ENCODE measurements at places on chromosomes 5 and 9. TPM values are rescaled to one million over a fixed set of nuclear protein-coding genes. Genes with fewer than 3 reads are reported as not detected.

- DNase-seq, result no peak
Measured at GRCh38 chr9:96321515-96321914, 19.5 kb upstream of the HSD17B3 start.

GRCh38 chr5:137061382-137061781, 437.7 kb downstream of the SPOCK1 start:
- no peak for DNase-seq

DNA sequence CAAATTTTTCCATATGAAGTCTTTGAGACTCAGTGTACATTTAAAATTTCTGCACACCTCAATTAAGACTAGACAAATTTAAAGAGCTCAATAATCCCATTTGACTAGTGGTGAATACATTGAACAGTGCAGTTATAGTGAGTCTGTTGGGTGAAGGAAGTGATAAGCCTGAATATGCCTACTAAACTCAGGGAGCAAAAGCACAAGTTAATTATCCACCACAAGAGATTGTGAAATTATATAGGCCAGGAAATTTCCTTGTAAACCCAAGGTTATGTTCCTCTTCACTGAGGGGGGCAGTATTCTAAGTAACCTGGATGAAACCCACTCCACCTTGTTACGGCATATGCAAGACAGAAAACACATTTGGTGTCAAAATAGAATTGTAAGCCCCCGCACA, 612.9 kb upstream of the DAB2 start:
- no peak for DNase-seq

- no peak for DNase-seq
Measured at GRCh38 chr9:73243078-73243477, 91.4 kb downstream of the ANXA1 start.

DNA sequence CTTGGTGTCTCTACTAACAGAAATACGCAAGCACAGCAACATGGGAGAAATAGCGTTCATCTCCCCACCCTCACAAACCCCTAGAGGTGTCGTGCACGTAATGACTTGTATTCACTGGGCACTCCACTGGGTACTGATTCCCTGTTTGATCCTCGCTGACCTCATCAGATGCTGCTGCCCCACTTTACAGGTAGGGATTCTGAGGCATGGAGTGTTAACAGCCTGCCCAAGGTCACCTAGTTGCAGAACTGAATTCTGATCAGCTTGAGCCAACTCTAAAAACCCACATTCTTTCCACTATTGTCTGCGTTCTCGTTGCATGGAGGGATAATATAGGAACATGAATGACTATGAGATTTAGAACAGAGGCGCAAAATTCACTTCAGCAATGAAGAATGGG, 96.3 kb downstream of the TRIO start:
- no peak for DNase-seq

DNA sequence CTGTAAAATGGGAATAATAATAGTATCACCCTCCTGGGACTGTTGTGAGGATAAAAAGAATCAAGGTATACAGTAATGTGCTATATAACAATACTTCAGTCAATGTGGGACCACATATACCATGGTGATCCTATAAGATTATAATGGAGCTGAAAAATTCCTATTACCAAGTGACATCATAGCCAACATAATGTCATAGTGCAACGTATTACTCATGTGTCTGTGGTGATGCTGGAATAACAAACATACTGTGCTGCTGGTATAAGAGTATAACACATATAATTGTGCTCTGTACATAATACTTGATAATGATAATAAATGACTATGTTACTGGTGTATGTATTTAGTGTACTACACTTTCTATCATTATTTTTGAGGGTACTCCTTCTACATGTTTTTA, 38.1 kb downstream of the LIFR start:
- no peak for DNase-seq

- peak; percentile 40 for DNase-seq
Measured at GRCh38 chr9:83622939-83623678, at the start of gene IDNK. Gene IDNK (plus strand): TSS chr9:83623143. CDS start chr9:83623172, 29 bp downstream.

GRCh38 chr9:4639420-4639819, 22.7 kb upstream of the PLPP6 start:
- no peak for DNase-seq

The SRA1 gene
- total RNA-seq, result 32.6 TPM

The IFNA13 gene
- total RNA-seq, result not detected

GRCh38 chr9:98922721-98923435, 20.8 kb upstream of the COL15A1 start:
- no peak for DNase-seq

The PRLR gene
- total RNA-seq, result 80.6 TPM

The INSL4 gene
- total RNA-seq, result not detected

The GAPT gene
- total RNA-seq, result not detected

DNA sequence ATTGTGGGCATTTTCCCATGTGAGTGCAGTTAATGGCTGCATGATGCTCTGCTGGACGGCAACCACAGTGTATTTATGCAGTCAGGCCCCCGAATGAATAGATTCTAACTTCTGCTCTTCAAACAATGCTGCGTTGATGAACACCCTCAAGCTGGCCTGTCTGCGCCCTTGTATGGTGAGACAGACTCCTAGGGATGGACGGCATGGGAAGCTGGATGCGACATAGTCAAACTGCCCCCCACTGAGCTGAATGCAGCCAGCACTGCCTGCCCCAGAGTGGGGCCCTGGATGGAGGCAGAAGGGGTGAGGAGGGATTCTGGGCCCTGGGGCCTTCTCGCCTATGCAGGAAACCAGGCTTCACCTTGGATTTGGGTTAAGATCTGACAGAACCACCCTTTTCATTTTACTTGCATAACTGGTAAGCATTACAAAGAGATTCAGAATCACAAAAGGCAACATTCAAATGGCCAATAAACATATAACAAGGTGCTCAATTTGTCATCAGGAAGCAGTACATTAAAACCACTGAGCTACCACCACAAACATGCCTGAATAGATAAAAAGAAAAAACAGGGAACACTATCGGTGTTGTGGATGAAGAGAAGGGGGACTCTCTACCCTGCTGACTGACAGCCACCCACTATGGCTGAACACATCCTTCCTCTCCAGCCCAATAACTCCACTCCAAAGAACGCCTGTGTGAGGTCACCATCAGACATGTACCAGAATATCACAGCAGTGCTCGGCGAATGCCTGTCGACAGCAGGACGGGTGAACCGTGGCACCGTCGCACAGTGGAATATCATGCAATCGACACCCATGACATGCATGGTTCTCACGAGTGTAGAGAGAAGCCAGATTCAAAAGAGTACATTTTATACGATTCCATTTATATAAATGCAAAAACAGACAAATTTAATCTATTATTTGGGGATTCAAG, 79.1 kb downstream of the RAPGEF1 start:
- no peak for DNase-seq

GRCh38 chr9:129716091-129716490, 36.8 kb downstream of the PTGES start:
- no peak for DNase-seq

- DNase-seq, result no peak
Measured at GRCh38 chr9:88447431-88447830, 59.2 kb downstream of the SPIN1 start.

- no peak for DNase-seq
Measured at GRCh38 chr5:128199104-128199503, 115.5 kb downstream of the SLC12A2 start.

DNA sequence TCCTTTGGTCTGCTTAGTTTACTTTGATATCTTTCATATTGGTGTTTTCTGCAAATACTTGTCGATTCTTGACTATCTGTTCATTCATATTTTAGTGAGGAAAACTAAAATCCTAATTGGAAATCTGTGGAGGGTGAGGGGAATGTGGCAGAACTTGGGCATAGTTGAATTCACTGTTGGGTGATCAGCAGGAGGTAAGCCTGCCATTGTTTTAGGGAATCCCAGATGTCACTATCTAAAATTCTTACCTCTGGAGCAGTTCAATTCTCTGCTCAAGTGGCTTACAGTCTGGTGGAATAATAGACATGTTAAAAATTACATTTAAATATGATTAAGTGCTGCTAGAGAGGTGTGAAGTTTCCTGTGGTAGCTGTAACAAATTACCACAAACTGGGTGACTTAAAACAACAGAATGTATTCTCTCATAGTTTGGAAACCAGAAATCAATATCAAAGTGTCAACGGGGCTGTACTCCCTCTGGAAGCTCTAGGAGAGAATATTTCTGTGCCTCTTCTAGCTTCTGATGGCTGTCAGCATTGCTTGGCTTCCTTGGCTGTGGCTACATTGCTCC, 90.3 kb upstream of the GCNT4 start:
- DNase-seq, result no peak

The FOXE1 gene
- not detected for total RNA-seq

DNA sequence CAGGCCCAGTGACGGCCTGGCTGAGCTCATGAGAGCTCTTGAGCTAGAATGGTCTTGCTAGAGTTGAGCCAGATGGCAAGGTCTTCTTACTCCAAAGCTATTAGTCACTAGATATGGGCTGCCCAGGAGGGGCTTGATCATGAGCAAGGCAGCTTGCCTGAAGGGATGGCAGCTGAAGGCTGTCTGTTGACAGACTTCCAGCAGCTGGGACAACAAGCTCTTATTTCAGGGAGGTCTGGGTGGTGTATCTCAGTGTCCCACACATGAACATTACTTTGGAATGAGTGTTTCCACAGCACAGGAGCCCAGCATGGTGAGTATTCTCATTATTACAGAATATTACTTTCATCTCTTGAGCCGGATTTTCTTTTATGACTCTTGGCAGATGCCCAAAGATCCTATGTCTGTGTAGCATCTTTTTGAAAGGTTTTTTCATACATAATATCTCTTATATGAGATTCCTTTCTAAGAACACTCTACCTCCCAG, 414.1 kb downstream of the ARHGEF28 start:
- DNase-seq, result no peak

GRCh38 chr5:50667023-50667652, 701 bp downstream of the PARP8 start:
- DNase-seq, result peak; percentile 37

The DMRT2 gene
- total RNA-seq, result not detected

The GADD45G gene
- 91.2 TPM for total RNA-seq
